ENCODE measurements at places on chromosomes 7 and 10.

DNA sequence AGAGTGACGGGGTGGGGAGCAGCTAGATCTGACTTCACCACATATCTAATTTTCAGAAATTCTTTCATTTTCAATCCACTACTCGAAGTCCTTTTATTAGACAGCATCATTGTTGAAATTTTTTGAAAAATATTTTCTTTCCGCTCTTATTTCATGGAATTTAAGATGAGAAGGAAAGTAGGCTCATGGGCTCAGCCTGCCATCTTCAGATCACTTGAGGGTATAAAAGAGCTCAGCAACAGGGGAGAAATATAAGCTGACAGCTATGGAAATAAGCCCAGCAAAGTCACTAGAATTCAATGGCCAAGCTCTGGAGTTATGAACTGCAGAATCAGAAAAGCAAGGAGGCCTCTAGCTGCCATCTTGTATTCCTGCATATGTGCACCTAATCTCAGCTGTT is 389.1 kb downstream of the XPNPEP1 start:
- DNase-seq, result no peak

- DNase-seq, result peak; percentile 60
Measured at GRCh38 chr10:91590904-91591796, 41.7 kb downstream of the PPP1R3C start.

DNA sequence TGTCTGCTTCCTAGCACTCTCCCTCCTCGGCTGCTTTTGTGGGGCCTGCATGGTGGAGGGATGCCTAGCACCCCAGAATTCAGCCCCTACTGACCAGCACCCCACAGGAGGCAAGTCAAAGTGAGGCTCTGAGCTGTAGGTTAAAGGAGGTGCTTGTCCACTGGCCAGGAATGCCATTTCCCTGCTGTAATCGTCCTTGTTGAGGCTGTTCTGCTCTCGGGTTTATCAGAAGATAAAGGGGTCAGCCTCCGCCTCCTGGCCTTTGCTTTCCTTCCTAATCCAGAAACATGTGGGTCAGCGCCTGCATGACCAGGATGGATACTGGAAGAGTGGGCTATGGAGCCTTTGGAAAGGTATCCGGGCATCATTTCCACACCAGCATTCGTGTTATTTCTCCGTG is 98.9 kb downstream of the MKI67 start:
- no peak for DNase-seq

GRCh38 chr7:30886608-30887011 is 25.0 kb upstream of the AQP1 start:
- peak; percentile 22 for DNase-seq

DNA sequence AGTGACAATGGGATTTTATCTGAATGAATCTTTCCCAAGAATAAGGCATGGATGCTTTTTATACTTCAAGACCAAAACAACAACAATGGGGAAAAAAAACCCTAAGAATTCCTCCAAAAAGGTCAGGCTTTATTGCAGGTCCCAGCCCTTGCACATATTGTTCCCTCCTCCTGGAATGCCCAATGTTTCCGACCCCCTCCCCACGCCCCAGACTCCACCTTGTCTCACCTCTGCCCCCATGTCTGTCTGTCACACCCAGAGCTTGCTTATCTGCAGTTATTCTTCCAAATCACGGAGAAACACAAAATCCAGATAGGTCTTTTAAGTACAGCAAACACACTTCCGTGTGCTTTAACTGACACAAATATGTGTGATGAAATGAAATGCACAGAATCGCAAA is 43.5 kb downstream of the ELMO1 start:
- DNase-seq, result peak; percentile 17

- DNase-seq, result no peak
Measured at GRCh38 chr10:31343551-31343950, 24.5 kb downstream of the ZEB1 start.

DNA sequence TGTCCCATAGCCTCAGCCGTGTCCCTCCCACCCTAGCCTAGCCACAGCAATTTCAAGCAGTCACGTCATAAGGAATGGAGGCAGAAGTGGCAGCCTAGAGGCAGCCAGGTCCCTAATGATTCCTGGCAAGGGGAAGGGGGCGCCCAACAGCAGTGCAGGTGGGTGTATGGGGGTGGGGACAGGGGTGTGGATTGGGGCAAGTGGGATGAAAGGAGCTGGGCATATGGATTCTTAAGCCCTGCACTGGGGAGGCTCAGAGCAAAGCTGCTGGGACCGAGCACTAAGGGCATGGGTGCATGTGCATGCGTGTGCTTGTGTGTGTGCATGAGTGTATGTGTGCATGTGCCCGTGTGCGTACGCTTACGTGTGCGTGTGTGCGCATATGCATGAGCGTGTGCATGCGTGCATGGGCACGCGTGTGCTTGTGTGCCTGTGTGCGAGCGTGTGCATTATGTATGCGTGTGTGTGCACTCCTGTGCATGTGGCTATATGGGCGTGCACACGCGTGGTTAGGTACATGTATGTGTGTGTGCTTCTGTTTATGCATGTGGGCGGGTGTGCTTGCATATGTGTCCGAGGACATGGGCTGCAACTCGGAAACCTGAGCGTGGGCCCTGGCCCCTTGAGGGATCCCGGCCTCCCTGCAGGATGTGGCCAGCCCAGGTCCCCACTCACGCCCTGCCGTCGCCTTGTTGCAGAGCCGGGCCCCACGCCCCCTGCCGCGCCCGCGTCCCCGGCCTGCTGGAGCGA is 34.1 kb downstream of the SH2B2 start:
- DNase-seq, result no peak

DNA sequence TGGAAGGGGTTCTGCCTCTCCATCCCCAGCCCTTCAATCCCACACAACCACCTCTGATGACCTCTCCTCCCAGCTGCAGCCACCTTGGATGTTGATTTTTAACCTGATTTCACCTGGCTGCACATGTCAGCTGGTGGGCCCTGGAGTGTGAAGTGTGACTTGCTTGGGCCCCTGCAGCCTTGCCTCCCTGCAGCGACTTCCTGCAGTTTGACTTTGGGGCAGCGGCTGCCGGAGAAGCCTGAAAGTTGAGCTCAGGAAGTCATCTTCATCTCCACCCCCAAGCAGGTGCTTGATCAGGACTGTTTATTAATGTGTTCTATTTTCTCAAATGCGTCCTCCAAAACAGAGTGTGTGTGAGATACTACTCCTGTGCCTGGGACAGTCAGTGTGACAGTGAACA is 675.2 kb upstream of the GALNT17 start:
- no peak for DNase-seq
